ENCODE measurements at places on chromosomes 12 and 14. TPM values are rescaled to one million over a fixed set of nuclear protein-coding genes. Genes with fewer than 3 reads are reported as not detected.

The GPR68 gene
- total RNA-seq: 2.0 TPM

The ETFBKMT gene
- total RNA-seq: 20.9 TPM

The HCAR1 gene
- total RNA-seq: not detected

The GARIN6 gene
- not detected for total RNA-seq

- peak; percentile 41 for DNase-seq
Measured at GRCh38 chr14:36524874-36525745, 5.1 kb upstream of the NKX2-1 start.

- DNase-seq: no peak
Measured at GRCh38 chr12:26711072-26711471, 121.9 kb downstream of the ITPR2 start.

- no peak for DNase-seq
Measured at GRCh38 chr12:49261721-49262120, 3.2 kb upstream of the TUBA1C start.

- DNase-seq: no peak
Measured at GRCh38 chr12:108048686-108049085, 80.4 kb upstream of the WSCD2 start.

- no peak for DNase-seq
Measured at GRCh38 chr14:70890826-70891659, 16.2 kb upstream of the PCNX1 start.

- no peak for DNase-seq
Measured at GRCh38 chr14:79136071-79137044, 966.2 kb downstream of the NRXN3 start.

DNA sequence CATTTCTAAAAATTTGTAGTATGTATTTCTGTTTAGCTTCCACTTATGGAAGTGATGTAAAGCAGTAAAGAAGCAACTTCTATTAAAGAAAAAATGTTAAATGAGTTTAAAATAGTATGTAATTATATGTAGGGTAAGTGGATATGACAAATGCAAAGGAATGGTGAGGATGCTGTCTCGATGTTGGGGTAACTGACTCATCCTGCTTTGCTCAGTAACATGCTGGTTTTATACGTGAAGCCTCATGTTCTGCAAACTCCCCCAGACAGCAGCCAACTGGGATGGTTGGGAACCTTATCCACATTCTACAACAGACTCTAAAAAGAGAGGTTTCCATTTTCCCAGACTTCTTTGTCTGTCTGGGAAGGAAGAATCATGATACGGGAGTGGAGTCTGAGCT is 1006.4 kb upstream of the TMEM132C start:
- no peak for DNase-seq

- DNase-seq: no peak
Measured at GRCh38 chr14:79557309-79557708, 654.0 kb downstream of the DIO2 start.

DNA sequence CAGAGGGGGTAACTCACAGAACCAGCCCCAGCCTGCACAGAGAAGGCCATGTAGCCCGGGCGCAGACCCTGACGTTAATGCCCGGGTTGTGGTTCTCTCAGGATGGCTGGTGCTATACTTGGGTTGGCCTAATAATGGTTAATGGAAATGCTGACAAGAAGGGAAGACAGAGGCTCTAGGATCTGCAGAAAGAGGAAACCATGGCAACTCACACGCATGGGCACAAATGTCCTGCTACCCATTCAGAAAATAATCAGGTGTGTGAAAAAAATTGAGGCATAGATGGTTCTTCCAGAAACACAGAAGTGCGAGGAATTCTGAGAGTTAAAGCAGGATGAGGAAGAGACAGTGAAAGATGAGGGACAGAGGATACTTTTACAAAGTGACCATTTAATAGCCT is 33.8 kb downstream of the APPL2 start:
- DNase-seq: no peak

DNA sequence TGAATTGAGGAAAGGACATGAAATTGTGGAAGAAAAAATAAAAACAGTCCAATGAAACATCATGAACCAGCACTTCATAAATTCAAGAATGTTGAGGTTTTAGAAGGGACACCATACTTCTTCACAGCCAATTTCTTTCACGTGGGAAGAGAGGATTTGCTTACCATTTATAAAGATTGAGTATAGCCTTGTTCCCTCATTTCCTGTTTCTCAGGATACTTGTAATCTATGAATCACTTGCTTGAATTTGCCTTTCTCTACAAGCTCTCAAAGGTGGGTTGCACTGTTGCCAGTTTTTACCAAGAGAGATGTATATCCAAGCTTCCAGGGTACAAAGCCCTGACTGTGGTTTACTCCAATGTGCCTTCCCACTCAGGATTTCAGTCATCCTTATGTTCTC is 116.1 kb downstream of the DUSP6 start:
- no peak for DNase-seq

DNA sequence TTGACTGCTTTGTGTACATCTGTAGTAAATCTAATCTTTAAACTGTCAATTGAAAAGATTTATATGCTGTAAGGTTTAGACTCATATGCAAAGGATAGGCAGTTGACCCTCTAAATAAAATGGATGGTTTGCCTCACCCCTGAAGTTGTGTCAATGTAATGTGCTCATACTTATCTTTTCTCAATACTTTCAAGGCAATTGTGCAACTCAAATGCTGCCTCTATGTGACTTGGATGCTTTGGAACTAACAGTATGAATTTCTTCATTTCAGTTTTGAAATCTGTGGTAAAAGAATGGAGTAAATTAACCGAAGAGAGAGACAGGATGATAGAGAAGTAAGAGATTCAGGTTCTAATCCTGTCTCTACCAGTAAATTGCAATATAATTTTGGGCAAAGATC is 9.7 kb downstream of the PDE6H start:
- no peak for DNase-seq

DNA sequence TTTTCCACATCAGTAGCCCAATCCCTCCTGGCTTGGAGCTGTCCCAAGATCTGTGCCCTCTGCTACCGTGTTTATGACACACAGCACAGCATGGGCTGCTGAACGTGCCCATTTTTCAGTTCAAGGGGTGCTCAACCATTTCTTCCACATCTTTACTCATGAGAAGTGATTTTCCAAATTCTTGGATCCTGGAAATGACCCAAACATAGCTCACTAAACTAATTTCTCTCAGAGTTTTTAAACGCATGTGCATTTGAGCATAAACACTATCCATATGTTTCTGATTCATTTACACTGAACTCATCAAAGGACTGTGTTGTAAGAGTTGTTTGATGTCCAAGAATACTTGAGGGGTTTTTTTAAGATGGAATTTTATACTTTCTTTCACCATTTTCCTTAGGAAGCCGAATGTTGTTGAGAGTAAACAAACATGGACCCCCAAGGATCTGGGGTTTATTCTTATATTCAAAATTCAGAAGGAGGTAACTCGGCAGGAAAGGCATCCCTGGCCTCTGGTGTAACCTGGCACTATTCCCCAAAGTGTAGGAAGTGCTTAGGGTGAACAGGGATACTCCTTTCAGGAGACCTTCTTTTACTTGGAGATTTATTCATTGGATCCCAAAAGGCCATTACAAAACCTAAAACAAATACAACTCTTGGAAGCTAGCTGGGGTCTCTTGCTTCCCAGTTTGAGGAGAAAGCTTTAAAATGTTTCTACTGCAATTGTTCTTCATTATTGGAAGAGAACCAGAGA is 215.0 kb downstream of the BMP4 start:
- peak; percentile 45 for DNase-seq

DNA sequence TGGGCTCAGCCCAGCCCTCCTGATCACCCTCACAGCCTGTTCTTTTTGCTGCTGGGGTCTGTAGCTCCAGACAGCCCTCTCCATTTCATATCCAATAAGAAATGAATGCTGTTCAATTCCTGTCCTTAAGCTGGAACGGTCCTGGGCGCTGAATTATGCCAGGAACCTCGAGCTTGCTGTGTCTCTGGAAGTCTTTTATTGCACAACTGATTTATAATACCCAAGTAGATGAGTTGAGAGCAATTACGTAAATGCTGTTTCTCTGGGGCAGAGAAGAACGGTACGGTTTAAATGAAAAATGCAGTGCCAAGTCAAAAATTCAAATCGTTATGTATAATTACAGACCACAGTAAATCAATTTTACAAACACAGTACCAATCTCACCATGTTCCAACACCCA is 161.0 kb downstream of the SAMD4A start:
- no peak for DNase-seq
